Dermis blood vessel endothelial cell (primary cell): ENCODE measurements at places on chromosomes 13 and 19.

DNA sequence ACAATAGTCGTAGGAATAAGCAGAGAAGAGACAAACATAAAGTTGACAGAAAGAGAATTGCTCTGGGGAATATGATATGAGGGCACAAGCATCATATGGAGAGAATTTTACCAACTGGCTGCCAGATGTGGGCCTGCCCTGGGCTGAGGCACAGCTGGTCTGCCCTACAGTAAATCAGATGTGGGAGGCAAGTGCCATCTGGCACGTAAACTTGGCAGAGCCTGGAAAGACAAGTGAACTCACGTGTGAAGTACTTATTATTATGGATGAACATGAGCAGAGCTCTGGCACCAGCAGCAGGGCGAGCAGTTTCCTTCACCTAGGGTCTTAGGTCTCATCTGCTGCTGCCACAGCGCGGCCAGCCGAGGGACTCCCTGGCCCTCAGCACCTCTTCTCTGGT is 20.6 kb downstream of the PCDH8 start:
- DNase-seq = no peak

DNA sequence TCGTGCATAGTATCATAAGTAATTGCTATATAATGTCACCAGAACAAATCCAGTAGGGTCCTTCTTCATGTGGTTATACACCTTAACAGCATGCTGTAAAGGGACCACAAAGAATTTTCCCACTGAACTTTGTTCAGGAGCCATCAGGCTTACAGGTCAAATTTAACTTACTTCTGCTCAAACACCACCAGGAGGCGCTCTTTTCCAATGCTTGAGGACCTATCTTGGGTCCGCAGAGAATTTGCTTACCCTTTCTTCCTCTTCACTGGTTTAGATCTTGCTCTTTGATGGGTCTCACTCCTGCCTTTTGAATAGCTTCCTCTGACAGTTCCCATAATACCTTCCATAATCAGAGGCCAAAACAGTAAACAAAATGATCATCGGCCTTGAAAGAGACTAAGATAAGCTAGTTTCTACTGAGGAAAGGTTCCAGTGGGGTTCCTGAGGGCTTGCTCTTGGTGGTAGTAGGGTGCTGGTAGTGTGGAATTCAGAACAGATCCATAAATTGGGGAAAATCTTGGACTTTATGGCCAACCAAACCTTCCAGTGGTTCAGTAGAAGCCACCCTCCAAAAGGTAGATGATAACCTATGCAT is 37.4 kb downstream of the SCGB2B2 start:
- peak; percentile 87 for DNase-seq

- DNase-seq = no peak
These were observed 5.5 kb upstream of the ENOX1 start for GRCh38 chr13:43792076-43792881.

DNA sequence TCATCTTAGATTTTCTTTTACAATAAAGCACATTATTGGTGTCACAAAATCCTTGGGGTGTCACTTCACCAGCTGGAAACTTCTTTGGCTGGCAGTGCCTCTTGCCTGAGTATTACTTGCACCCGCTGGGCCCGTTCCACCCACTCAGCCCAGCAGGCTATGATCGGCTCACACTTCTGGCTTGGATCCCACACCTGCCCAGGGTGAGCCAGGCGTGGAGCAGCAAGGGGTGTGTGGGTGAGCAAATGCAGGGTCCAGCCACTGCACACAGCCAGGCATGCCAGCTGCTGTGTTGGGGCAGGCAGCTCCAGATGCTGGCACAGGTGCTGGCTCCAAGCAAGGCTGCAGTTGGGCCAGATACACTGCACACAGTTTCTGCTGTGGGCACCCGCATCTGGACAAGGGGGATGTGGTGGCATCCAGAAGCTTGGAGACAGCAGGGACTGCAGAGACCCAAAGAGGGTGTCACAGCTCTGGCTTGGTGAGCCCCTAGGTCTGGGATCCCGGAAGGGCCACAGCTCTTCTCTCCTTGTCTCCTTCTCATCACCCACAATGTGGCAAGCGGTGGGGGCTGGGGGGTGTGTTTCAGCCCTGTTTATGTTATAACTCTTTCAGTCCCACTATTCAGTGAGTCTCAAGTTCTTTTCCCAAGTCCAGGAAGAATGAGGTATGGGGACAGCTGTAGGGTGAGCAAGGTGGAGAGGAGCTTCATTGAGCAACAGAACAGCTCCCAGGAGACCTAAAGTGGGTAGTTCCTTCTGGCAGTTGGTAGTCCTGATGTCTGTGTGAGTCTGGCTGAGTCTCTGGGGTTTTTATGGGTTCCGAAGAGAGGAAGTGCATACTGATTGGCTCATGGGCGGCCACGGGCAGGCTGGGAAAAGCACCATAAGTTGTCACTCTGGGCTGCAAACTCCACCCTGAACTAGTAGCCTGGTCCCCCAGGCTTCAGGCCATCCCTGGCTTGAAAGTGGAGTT is 25.3 kb upstream of the TBC1D4 start:
- no peak for DNase-seq

DNA sequence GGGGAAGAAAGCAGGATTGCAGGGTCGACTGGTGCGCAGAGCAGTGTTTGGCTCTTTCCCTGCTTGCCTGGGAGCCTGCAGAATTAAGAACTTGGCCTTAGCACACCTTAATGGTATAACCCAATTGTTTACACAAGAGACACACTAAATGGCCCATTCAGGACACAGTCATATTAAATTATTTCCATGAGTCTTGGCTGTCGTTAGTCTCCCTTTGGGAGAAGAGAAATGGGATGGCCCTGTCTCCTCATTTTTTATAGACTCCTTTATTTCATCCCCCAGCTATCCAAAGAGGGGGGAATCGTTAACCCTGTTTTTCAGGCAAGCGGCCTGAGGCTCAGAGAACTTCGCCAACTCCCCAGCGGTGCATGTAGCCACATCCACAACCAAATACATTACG is 282.5 kb downstream of the SUCLA2 start:
- no peak for DNase-seq

DNA sequence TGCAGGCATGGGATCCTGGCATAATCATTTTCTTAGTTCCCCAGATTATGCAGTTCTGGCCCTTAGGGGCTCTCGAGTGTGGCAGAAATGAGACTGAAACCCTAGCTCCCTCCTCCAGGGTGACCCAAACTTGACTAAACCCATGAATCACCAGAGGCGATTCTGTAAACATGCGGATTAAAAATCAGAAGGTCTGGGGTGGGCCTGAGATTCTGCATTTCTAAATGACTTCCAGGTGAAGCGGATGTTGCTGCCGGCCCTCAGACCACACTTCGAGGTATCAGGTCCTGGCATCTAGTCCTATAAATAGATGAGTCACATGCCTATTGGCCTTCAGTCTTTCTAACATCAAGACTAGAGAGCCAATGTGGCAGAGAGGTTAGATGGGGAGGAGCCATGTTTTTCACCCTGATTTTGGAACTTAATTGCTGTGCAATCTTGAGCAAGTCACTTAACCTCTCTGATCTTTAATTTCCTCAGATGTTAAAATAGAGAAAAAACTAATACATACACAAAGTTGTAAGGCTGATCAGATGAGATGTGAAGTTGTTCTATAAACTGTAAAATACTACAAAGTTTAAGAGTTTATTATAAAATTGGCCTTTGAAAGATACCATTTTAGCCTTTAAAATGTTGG is 431.2 kb downstream of the FOXO1 start:
- no peak for DNase-seq

DNA sequence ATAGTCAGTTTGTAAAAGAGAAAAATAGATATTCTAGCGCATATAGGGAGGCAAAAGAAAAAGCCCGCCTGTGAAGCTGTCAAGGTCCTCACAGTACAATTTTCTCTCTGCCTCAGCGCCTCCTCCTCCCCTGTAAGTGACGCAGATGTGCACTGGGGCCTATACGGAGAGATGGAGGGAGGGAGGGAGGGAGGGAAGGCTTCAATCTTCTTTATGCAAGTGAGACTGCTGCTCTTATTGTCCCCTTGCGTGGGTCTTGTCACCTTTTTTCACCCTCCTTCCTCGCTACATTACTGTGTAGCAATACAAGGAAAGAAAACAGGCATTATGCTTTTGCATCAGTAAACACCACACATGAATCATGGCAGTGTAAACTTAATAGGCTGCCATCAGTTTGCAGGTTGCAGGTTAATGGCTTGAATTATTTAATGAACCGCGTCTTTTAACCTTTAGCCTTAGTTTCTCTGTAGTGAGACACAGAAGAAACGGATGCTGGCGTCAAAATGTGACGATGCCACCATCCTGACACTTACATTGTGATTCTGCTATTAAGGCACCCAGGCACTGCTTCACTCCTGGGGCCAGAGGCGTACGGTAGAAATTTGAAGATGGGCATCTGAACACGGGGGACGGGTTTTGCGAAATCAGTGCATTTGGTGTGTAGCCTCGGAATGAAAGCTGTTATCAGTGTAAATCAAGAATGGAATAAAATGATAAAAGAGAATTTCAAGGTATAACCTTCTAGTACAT is at the start of gene KLHL1:
Gene KLHL1 (minus strand): TSS at position 97 of the 750 bp plus-strand sequence. CDS start 753 bp downstream, outside the sequence.
- DNase-seq = no peak

DNA sequence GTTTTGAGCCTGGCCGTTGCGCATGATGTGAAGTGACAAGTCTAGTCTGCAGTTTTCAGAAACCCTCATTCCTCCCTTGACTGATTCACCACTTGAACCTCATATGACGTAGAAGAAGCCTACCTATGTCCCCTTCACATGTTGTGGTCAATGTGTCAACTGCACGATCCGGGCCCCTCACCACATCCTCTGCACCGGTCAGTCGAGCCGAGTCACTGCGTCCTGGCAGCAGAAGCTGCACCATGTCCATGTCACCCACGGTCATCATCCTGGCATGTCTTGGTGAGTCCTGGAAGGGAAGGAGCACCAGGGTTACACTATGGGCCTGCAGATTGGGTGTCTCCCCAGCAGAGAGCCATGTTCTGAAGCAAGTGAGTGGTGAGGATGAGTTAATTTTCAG is at the start of gene KIR2DL4:
Gene KIR2DL4 (plus strand): TSS at position 201 of the 400 bp plus-strand sequence. CDS start 42 bp downstream, at position 243.
- no peak for DNase-seq

GRCh38 chr13:20460761-20461160 is 64.9 kb downstream of the CRYL1 start:
- no peak for DNase-seq

GRCh38 chr13:52847682-52848432 is 583 bp downstream of the PCDH8 start:
- DNase-seq = no peak

DNA sequence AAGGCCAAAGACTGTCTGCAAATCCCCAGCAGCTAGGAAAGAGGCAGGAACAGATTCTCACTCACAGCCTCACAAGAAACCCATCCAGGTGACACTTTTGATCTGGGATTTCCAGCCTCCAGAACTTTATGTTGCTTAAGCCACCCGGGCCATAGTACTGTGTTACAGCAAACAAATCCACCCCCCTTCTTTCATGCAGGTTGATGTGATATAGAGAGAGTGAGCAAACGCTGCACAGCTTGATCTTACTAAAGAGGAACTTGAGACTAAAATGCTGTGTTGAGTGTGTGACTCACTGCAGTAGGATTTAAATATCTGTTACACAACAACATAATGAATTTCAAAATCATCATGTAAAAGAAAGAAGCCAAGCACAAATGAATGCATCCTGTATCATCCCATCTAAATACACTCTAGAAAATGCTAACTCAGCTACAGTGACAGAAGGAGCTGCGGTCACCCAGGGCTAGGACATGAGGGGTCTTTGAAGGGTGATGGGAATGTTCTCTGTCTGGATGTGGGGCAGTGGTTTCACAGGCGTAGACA is 32.2 kb downstream of the RCBTB2 start:
- no peak for DNase-seq

GRCh38 chr13:22828081-22828480 is 352.7 kb upstream of the SGCG start:
- DNase-seq = no peak

DNA sequence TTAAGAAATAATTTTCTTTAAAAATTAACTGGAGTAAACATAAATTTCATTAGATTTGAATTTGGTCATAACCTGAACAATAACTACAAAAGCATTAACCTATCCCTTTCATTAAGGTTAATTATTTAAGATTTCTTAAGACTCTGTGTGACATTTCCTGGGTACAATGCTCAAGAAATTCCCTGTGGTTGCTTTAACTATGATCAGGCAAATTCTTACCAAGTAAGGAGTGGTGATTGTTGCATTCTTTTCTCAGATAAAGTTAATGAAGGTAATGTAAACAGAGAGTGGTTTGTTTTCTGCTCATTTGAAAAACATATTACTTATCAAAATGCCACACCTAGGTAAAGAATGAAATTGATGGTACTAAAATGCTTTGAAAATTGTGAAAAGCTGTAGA is 114.8 kb upstream of the MIR17HG start:
- no peak for DNase-seq

DNA sequence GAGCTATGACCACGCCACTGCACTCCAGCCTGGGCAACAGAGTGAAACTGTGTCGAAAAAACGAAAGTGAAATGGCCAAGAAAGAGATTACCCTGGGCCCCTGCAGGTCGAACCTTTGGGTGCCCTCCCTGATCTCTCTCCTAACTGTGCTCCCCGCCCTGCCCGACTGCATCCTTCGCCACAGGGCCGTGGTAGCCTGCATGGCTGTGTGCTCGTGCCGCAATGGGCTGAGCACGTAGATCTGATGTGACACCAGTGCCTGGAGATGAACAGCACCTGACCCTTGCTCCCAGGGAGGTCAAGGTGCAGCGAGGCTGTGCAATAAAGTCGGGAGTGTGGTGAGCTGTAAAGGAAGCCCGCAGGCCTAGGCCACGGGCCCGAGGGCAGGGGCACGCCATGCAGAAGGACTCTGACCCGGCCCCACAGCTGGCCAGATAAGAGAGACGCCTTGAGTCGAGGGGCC is 60.2 kb downstream of the PEX11G start:
- DNase-seq = no peak

GRCh38 chr13:76860706-76861105 is 25.5 kb downstream of the KCTD12 start:
- no peak for DNase-seq

GRCh38 chr13:73767747-73768315 is 366.4 kb downstream of the KLF12 start:
- DNase-seq = peak; percentile 21

GRCh38 chr13:25371158-25371874 is 458 bp upstream of the ATP8A2 start:
- DNase-seq = no peak

DNA sequence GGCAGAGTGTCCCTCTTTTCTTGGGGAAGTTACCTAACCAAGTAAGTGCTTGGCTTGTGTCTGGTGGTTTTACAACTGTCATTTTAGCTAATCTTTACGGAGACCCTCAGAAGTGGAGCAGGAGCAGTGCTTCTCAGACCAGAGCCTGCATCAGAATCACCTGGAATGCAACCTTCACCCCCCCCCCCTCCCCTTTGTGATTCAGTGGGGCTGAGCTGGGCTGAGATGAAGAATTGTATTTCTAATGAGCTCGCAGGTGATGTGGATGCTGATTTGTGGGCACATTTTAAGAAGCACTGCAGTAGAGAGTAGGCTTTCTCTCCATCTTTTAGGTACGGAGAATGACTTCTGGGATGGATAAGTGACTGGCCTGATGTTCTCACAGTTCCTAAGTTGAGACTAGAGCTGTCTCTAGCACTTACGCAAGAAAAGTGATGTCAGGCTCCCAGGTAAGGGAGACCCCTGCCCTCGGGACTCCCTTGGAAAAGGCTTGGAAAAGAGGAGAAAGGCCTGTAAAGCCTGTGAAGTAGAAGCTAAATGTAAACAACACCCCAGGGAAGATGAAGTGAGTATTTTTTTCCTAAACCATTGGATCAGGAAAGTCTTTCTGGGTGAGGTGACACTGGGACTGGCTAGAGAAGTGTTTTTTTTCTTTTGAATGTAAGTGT is 23.3 kb upstream of the RNF113B start:
- DNase-seq = no peak

- DNase-seq = no peak
These were observed 19.1 kb downstream of the SYDE1 start for GRCh38 chr19:15126131-15126910.

GRCh38 chr13:41222259-41222852 is 28.0 kb upstream of the KBTBD7 start:
- peak; percentile 79 for DNase-seq

- DNase-seq = peak; percentile 49
These were observed 94.6 kb downstream of the KL start for GRCh38 chr13:33110713-33111413.
